Activated CD8-positive, alpha-beta memory T cell treated with anti-CD3 and anti-CD28 coated beads, Interleukin-2, amount 50 U/mL, for 4 hours (primary cell): ENCODE measurements at places on chromosomes 2 and 18.

GRCh38 chr18:6605115-6605869 lies 124.2 kb upstream of the ARHGAP28 start:
- no peak for DNase-seq

- no peak for DNase-seq
These were observed 435.6 kb upstream of the GYPC start for GRCh38 chr2:126220331-126220730.

DNA sequence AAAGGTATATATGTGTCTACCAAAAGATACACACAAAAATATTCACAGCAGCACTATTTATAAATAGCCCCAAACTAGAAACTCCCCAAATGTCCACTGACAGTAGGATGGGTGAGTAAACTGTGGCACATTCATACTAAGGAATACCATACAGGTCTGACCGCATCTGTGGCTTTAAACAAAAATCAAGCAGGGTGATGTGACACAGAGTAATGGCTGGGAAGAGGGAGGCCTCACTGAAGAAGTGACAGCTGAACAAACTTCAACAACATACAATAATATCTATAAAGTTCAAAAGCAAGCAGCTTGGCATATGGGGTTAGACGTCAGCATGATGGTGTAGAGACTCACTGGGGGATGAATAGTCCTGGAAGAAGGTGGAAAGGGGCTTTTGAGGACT lies 115.1 kb upstream of the PPP1CB start:
- no peak for DNase-seq

DNA sequence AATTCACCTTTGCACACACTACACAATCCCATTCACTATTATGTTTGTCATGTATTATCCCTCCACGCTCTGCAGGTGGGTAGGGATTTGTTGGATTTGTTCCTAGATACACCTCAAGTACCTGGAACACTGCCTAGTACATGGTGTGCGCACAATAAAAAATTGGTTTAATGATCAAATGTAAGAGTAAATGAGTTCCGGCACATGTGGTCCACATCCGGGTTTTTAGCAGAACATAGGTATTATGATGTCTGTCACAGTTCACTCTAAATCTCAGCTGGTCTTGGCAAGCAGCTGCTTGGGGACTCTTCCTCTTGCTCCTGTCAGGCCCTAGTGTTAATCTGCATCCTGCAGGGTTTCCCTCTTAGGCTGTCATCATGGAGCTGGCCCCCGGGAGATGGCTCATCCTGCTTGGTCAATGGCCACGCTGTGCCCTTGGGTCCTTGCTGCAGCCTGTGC lies 21.8 kb upstream of the IL1R1 start:
- DNase-seq, result no peak

GRCh38 chr2:119249855-119250717 lies 26.5 kb downstream of the STEAP3 start:
- DNase-seq, result no peak

DNA sequence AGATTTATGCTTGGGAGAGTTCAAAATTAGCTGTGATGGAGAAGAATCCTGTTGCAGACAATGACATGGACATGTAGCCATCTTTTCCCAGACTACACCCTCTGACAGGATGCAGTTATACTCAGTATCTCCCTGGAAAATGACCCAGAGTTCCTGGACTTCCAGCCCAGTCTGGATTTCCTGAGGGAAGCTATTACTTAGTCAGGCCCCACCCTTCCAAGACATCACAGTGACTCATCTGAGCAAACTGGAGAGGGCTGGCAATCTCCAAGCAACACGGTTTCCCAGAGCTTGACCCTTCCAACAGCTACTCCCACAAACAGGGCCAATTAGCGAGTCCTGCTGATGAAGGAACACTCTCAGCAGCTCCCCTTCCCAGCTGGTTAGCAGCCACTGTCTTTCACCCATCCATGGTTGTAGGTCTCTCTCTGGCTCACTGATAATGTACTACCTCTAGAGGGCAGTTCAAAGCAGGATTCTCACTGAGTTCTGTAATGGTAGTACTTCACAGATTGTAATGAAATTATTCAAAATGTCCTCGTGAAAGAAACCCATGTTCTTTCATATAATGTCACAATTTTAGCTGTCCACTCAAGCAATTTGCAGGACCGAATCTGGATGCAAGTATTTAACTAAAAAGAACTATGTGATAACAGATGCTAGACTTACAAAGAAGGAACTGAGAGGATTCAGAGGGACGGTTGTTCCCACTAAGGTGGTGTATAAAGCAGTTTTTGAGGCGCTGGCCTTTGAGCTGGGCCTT lies 110.2 kb downstream of the MDH1 start:
- no peak for DNase-seq
